ENCODE measurements at places on chromosomes 5 and 9. TPM values are rescaled to one million over a fixed set of nuclear protein-coding genes. Genes with fewer than 3 reads are reported as not detected.

ANAPC2 gene
- total RNA-seq = 32.5 TPM

CDH12 gene
- not detected for total RNA-seq

TMEM215 gene
- total RNA-seq = not detected

RETREG1 gene
- 145 TPM for total RNA-seq

NLN gene
- 13.9 TPM for total RNA-seq

All from left cardiac atrium (tissue), 4 donors.